Activated naive CD4-positive, alpha-beta T cell (primary cell): ENCODE measurements at places on chromosomes 12 and 14.

- DNase-seq: no peak
Observed at GRCh38 chr12:92596383-92596782, 106.4 kb upstream of the PLEKHG7 start.

DNA sequence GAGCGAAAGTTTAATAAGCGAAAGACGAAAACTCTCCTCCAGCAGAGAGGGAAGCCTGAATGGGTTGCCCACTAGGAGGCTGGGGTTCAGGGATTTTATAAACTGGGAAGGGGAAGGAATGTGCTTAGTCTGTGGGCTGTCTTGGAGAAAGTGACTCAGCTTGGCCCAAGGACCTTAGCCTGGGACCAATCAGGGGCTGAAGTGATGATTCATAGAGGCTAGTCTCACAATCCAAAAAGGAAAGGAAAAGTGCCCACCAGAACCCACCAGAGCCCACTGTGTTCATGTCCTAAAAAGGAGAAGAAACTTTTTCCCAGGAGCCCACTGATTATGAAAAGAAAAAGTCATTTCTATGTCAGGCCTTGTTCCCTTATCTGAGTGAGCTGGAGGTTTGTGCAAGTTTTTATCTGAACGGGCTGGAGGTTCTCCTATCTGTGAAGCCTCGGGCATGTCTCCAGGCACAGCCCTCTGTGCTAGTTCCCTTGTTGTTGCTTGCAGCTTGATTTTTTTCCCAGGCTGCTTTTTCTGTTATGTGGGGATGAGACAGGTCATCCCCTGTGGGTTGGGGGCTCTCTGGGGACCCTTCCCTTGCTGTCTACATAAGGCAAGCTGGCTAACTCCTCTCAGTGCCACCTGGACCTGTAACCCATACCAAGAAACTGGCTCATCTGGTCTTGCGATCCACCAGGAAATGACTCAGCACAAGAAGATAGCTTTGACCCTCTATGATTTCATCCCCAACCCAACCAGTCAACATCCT is 8.3 kb upstream of the GOLGA5 start:
- DNase-seq: no peak

GRCh38 chr14:84686550-84686949 is 843.4 kb upstream of the FLRT2 start:
- no peak for DNase-seq

GRCh38 chr14:47857646-47858045 is 182.2 kb upstream of the MDGA2 start:
- no peak for DNase-seq

GRCh38 chr12:107372229-107372658 is 278.9 kb upstream of the CRY1 start:
- no peak for DNase-seq

DNA sequence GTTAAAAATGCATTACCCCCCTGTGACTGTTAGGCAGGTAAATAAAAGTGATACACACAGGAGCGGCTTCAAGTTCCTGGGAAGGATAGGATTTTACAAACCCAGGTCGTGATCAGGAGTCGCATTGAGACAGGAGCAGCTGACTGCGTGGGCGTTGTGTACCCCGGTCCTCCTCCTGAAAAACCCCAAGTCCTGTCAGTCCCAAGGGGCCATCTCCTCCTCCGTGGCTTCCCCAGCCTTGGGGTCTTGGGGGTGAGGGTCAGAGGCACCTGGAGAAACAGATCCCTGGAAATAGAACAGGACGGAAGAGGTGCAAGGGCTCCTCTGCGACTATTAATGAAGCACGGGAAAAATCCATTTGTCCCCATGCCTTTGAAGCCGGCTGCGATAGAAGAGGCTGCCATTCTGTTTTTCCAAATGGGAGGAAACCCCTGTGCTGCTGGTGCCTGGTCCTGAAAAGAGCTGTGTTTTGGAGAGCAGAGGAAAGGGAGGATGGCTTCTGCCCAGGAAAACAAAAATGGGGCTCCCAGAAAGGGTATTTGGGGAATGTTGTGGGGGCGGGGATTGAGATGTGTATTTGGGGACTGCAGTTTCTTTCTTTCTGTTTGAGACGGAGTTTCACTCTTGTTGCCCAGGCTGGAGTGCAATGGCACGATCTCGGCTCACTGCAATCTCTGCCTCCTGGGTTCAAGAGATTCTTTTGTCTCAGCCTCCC is 143.1 kb downstream of the ZNF664 start:
- no peak for DNase-seq

DNA sequence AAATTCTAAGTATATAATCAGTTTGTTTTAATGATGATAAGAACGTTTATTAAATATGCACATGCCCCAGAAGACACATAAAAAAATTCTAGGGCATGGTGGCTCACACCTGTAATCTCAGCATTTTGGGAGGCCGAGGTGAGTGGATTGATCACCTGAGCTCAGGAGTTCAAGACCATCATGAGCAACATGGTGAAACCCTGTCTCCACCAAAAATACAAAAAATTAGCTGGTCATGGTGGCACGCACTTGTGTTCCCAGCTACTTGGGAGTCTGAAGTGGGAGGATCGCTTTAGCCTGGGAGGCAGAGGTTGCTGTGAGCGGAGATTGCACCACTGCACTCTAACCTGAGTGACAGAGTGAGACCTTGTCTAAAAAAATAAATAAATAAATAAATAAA is 4.0 kb downstream of the CD69 start:
- DNase-seq: no peak

DNA sequence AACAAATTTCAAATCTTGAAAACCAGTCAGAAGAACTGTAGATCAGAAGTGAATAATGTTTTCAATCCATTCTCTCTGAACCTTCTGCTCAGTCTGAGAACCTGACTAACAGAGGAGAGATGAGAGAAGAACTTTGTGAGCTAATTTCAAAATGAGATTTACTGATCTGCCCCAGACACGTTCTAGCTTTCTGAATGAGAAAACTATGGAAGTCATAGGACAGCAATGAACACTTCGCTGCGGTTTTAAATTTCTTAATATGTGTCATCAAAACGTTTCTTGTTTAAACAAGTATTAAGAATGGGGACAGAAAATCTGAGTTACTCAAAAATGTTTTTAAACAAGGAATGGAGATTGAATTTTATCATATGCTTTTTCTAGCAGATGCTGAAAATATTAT is 66.6 kb upstream of the FAR2 start:
- DNase-seq: no peak

- no peak for DNase-seq
Observed at GRCh38 chr14:49989966-49990365, 97.1 kb downstream of the ARF6 start.

- no peak for DNase-seq
Observed at GRCh38 chr12:70733385-70733784, 96.2 kb upstream of the PTPRB start.

DNA sequence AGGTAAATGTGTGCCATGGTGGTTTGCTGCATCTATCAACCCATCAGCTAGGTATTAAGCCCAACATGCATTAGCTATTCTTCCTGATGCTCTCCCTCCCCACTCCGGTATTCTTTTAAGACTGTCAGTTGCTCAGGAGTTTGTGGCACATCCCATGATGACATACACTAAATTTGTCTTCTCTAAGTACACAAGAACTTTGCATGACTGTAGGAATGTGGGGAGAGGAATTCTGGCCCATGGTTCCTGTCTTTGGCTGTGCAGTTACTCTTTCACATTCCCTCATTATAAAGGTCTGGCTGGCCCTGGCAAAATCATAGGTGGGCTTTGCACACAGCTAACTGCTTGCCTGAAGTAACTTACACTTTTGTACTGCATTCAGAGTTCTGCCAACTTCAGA is 30.3 kb downstream of the HMGA2 start:
- DNase-seq: no peak

GRCh38 chr14:87178277-87178676 is 814.7 kb downstream of the GALC start:
- DNase-seq: no peak

GRCh38 chr12:6916426-6917200 is 2.2 kb downstream of the ENO2 start:
- DNase-seq: no peak

- no peak for DNase-seq
Observed at GRCh38 chr14:105077649-105077995, 12.4 kb upstream of the GPR132 start.

DNA sequence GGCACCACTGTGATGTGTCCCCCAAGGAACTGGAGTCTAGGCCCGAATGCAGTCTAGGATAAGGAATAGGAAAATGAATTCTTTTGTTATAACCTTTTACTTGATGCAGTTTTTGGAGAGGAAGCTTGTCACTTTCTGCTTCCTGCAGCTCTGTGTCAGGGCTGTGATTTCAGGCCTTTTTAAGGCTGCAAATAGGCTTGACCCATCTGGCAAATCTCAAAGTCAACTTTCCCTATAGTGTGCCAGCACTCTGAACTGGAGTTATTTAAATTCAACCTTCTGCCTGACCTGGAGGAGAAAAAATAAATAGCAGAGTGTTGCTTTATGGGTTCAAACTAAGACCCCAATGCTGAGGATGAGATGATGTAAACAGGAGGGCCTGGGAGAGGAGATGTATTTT is 51.8 kb upstream of the CEP83 start:
- no peak for DNase-seq

DNA sequence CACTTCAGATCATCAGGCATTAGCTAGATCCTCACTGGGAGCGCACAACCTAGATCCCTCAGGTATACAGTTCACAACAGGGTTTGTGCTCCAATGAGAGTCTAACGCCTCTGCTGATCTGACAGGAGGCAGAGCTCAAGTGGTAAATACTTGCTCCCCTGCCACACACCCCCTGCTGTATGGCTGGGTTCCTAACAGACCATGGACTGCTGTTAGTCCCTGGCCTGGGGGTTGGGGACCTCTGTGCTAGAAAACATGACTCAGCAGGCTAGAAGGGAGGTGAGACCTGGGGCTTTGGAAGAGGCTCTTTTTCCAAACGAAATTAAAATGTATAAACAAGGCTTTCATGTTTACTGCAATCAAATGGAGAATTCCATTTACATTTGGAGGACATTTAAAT is 691.1 kb downstream of the FLRT2 start:
- no peak for DNase-seq

- no peak for DNase-seq
Observed at GRCh38 chr12:50061171-50061570, 3.8 kb downstream of the ASIC1 start.

DNA sequence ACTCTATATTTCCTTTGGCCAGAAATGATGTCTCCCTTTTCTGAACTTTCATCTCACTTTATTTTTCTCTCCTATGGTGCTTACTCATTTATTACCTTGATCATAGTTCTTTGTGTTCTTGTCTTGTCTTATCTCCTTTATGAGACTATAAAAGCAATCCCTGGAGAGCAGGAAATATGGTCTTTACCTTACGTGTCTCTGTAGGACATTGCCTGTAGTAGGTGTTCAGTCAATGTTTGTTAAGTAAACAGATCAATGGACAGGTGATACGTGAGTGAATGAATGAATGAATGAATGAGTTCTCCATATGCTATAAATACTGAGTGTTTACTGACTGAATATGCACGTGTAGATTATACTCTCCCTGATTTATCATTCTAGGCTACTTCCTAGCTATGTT is 193.7 kb upstream of the HMGA2 start:
- DNase-seq: no peak

GRCh38 chr12:30661210-30661609 is 34.5 kb downstream of the IPO8 start:
- no peak for DNase-seq

- no peak for DNase-seq
Observed at GRCh38 chr12:57474862-57475261, 4.8 kb downstream of the ARHGAP9 start.

DNA sequence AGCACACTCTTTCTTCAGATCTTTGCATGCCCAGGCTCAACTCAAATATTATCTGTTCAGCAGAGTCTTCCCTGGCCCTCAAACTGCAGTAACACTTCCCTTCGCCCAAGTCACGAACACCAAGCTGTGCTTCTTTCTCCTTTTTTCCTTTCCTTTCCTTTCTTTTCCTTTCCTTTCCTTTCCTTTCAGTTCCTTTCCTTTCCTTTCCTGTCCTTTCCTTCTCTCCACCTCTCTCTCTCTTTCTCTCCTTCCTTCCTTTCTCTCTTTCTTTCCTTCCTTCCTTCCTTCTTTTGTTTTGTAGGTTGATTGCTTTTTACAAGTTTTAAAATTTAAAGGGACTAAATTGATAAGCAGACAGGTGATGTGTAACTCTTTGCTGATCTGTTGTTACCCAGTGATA is 19.0 kb upstream of the ADGRD1 start:
- no peak for DNase-seq

GRCh38 chr12:98425859-98426258 is 89.5 kb upstream of the TMPO start:
- DNase-seq: no peak

GRCh38 chr12:5390174-5390799 is 41.6 kb upstream of the NTF3 start:
- no peak for DNase-seq

GRCh38 chr12:85872497-85873091 is 1.5 kb upstream of the NTS start:
- no peak for DNase-seq

GRCh38 chr14:46769292-46769691 is 117.7 kb upstream of the RPL10L start:
- no peak for DNase-seq
